ENCODE measurements at places on chromosomes 2 and 18.

- no peak for DNase-seq
Observed at GRCh38 chr2:715854-716560, 38.8 kb upstream of the TMEM18 start.

DNA sequence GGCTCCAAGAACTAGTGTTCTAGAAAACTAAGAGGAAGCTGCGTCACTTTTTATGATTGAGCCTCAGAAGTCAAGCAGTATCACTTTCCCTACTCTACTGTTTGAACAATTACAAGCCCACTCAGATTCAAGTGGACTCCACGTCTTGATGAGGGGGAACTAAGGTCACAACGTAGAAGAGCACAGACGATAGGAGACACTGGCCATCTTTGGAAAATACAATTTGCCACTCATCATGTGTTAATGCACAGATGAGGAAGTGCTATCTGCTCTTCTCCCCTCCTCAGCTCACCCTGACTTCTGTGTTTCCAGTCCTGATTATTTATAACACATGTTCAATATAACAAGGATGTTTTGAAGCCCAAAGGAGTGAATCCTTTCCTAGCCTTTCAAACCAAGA, 76.1 kb upstream of the CYP1B1 start:
- DNase-seq: no peak

DNA sequence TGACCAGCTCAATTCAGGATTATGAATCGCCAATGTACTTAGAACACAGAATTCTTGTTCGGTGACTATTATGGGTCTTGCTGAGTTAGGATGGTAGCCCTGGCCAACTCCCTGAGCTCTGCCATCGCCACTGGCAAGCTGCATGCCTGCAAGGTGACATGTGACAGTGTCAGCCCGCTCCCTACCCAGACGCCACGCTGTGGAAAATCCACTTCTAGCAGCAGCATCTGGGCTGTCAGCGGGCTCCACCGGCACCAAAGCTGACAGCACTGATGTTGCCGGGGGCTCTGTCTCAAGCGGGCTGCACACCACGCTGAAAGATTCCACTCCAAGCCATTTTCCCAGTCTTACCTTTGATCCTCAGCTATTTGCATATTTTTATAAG, 100.7 kb downstream of the MYT1L start:
- DNase-seq: no peak

DNA sequence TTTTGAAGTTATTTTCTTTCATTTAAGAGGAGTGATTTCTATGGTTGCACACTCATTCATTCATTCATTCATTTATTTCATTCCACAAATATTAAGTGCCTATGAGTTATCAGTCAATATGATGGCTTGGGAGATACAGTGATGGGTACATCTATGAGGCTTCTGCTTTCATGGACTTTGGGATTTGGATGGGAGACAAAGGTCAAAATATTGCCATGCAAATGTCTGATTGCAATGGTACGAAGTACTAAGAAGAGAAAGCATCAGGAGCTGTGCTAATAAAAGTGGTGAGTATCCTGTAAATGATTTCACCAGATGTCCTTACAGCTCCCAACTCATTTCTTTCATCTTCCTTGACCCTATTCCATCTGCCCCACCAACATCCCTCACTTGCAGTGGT, 174.4 kb upstream of the MEX3C start:
- DNase-seq: no peak
